ENCODE measurements at places on chromosomes 16 and 17.

DNA sequence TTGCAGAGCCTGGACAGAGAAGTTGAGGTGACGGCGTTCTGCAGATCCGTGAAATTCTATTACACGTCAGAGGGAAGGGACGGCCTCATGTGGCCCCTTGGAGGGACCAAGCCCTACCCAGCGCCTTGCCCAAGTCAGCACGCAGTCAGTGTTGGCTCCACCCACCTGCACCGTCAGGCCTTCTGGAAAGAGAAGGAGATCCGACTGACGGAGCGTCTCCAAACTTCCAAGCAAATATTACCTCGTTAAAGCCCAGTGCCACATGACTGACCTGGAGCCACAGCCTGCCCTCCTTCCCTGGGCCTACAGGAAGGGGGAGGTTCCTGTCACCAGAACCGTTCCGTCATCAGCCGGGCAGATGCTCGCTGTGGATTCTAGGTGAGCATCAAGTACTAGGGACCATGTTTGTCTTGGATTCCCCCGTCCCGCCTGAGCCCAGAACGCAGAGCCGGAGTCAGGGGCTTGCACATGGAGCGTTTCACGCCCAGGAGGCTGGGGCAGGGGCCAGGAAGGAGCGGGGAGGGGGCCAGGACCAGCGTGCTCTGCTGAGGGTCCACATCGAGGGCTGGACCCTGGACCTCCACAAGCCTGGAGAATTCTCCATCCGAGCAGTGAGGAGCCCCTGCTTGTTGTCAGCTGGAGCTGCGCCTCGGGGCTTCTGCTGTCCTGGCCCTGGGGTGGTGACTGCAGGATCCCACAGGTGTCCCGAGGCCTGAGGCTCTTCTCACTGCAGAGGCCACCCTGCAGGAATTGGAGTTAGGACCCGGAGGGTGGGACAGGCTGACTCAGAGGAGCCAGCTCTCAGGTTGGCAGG, 22.6 kb upstream of the METRNL start:
- no peak for DNase-seq

DNA sequence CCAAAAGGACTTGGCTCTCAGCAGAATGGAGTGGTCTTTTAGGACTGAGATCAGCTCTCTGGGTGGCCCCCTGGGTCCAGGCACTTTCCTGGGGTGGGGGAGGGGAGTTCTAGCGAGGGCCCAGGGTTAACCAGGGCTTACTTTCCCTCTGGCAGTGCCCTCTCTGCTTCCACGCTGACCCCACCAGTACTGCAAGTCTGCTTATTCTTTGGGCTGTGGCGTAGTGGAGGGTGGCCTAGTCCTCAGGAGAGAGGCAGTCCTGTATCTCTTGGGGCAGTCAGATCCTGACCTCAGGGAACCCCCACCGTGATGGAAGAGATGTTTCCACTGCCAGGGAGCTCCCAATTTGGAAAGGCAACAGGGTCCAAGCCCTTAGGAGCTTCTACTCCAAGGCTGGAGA, 79.4 kb downstream of the CCDC182 start:
- no peak for DNase-seq

DNA sequence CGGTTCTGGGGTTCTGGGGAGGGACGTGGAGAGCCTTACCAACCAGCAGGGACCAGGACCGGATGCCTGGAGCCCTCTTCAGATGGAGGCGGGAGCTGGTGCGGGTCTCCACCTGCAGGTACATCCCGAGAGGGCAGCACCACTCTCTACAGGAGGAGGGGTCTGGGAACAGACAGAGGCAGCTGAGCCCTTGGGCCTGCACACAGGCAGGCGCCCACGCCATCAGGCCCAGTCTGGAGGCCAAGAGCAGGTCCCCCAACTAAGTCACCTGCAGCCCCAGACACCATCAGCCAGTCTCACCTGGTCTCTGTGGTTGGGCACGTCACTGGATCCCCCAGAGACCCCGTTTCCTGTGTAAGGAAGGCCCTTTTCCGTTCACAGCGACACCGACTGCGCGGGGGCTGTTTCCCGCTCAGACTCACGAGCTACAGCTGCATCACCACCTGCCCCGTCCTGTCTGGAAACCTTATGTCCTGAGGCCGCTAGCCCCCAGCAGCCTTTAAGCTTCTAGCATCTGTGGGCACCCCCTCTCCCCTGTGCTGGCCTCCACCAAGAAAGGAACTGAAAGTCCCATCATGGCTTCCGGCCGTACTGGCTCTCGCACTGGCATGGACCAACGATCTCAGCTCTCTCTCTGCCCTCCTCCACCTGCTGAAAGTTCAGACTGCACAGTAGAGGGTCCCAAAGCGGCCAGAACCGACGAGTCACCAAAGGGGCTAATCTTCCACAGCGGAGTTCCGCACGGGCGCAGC, 1.2 kb downstream of the CYBC1 start:
- DNase-seq = no peak

GRCh38 chr16:1460602-1461138, 14.2 kb downstream of the CLCN7 start:
- no peak for DNase-seq

GRCh38 chr17:8912084-8912981, 44.9 kb upstream of the PIK3R6 start:
- DNase-seq = no peak

Data from ELF-1 (cell line).